ENCODE measurements at places on chromosomes 2 and 18.

GRCh38 chr2:68385220-68385906 is 20.3 kb downstream of the PLEK start:
- no peak for DNase-seq

DNA sequence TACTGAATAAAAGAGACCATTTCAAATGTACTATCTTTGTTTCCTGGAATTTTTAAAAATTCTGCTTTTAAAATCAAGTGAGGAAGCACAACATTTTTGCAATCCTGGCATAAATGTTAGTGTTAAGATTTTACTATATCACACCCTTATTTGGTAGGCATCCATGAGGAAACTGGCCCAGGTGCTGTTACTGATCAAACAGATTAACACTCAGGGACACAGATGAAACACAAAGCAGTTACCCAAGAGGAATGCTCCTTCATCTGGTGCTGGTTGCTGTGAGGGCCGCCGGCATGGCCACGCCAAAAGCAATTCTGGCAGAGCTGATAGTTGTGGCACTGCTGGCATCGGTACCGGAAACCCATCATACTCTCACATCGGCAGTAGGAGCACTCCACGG is 96.8 kb downstream of the DTNB start:
- DNase-seq, result no peak

- no peak for DNase-seq
Observed at GRCh38 chr2:160918906-160919503, 241.2 kb upstream of the TANK start.

DNA sequence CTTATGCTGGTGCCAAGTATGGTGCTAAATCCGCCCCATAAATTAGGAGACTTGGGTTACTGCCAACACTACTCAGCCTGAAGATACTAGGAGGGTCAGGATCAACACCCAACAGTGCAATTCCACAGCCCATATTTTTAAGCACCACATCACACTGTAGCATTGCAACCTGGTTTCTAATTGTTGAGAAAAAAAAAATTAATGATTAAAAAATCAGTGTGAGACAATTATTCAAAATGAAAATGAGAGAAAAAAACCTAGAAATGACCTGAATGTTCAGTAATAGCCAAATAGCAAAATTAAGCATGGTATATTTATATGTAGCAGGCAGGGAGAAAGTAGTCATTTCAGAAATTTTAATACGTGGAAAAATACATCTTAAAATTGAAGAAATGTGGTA is 29.2 kb upstream of the HNRNPLL start:
- no peak for DNase-seq

- DNase-seq, result no peak
Observed at GRCh38 chr18:35076135-35076924, 35.1 kb downstream of the MAPRE2 start.

DNA sequence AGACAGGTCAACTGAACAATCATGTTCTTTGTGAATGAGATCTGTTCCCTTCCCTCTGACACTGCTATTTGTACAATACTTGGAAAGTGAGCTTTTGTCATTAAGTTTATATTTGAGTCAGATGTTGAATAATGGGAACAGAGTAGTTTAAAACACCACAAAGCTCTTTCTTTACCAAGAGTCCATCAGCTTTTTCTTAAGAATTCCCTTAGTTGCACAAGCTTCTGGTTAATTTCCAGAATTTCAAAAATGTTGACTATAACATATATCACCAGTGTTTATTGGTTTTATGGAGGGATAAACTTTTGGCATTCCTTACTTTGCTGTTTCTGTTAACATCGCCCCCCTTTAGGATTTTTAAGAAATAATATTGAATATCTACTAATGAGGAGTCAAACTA is 403.7 kb downstream of the CCDC85A start:
- DNase-seq, result no peak

DNA sequence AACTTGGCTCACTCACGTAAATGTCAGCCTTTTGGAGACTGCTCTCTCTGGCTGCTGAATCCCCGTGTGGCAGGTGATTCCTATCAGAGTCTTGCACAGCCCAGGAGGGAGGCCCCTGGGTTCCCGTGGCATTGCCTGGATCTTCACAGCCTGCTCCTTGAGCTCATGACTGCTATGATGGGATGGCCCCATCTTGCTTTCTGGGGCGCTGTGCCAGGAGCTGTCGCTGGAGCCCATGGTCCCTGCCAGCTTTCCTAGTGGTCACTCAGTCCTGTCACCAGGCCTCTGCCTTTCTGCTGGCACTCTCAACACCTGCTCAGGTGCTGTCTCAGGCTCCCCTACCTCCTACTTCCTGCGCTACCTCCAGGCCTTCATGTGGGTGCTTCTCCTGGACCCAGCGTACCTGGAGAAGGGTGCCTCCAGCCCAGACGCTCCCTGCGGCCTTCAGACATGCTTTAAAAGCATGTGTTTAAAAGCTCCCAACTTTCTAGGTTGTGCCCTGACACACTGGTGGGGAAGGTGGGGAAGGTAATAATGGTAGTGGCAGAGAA is 110.1 kb downstream of the MCFD2 start:
- DNase-seq, result no peak

DNA sequence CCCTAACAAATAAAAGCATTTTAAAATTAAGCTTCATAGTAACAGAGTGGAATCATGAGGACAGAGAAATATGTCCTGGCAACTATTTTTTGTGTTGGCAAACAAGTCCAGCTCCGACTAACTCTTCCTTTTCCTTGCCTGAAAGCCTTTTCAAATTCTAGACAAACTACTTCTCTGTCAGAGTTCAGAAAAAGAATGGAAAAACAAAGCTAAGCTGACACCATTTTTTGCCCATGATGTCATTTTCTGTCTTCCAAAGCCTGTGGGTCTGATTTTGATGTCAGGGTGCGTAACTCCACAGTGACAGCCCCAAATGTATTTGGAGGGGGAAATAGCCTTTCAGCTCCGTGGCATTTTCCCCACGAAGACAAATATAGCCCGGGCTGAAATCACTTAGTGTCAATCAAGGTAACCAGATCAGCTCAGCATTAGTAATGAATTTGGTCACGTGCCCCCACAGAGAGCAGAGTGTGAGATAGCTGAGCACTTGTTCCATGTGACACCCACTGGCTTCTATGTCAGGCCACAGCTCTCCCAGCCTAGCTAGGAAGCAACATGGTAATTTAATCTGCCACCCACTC is 233.0 kb upstream of the SIX2 start:
- DNase-seq, result no peak

DNA sequence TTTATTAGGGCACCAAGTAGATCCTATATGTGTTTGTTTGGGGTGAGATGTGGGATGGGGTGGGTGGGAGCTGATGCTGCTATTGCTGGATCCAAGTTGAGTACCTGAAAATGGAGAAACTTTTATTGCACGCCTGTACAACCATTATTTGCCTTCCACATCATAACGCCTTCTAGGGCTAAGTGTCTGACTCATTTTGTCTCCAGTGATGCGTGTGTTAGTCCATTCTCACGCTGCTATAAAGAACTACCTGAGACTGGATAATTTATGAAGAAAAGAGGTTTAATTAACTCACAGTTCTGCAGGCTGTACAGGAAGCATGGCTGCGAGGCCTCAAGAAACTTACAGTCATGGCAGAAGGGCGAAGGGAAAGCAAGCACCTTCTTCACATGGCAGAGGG is 58.2 kb downstream of the KDM3A start:
- DNase-seq, result no peak

DNA sequence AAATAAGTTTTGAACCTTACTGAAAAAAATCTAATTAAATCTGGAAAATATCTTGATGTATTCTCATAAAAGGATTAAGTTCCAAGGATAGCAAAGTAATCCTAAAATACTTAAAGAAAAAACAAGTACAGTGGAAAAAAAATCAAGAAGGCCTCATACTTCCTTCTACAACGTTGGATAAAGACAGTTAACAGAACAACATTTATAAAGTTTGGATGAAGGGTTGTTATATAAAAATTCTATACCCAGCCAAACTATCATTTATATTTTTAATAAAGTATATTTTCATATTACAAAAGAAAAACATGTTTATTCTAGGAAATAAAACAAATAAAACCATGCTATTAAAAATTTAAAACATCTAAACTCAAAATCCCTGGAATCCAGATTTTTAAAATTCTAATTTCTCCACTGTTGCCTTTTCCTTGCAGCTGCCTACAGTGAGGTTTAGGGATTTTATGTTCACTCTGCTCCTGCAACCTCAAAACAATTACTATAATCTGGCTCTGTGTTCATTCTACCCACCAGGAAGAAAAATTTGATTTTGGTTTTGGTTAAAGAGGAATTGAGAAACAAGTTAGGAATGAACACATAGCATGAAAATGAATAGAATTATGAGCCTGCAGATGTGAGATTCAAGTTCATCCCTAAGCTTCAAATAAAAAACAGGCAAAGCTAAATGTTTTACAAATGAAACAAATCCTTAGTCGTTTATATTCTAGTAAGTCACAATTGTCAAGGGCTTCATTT is 142.8 kb downstream of the LPIN1 start:
- DNase-seq, result no peak

DNA sequence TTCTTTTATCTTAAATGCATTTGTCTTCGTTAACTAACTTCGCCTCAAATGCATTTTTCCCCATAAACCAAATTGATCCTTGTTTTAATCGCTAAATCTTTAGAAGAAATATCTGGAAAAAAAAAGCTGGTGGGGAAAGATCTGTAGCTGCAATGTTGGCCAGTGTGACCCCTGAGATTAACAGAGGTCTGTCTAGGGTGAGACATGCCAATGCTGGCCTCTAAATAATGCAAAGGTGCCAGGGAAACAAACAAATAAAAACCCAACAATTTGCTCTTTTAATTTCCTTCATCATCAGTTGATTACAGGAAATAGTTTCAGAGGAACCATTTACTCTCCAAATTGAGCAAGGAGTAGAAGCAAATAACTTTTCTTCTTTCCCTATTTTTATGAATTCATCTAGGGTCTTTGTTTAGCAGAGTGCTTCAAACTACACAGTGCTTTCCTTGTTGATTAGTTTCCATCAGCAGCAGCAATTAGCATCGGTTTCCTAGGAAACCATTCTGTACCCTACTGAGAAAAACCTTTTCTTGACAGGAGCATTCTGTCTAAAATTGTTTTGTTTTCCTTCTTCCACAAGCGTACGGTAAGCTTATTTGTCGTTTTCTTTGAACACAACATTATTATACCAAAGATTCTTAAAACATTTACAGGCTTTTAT is 100.5 kb upstream of the UNC80 start:
- DNase-seq, result no peak

GRCh38 chr2:96878796-96879544 is 9.1 kb upstream of the SEMA4C start:
- DNase-seq, result no peak

DNA sequence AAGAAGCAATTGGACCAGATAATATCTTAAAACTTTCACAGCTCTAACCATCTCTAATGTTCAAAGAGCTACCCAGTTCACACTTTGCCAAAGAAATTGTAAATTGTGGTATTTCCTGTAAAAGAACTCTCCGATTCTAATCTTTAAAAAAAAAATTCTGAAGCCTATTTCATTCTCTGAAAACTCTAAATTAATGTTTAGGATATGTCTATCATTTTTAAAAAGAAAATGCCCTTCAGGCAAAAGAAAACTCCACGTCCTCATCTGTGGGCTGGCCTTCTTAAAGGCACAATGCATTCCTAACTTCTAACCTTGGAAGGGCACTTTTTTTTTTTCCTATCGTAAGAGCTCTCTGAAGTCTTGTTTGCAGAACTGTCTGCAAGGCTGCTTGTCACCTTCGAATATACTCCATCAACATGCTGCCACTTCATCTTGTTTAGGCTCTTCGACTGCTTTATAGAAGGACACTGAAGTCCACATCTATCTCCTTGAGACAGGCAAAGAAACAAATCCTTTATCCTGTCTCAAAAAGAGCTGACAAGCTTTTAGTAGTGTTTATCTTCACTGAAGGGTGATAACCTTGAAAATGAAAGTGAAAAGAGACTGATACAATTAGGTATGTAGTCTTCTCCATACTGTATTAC is 124.3 kb upstream of the SLC39A10 start:
- DNase-seq, result no peak

DNA sequence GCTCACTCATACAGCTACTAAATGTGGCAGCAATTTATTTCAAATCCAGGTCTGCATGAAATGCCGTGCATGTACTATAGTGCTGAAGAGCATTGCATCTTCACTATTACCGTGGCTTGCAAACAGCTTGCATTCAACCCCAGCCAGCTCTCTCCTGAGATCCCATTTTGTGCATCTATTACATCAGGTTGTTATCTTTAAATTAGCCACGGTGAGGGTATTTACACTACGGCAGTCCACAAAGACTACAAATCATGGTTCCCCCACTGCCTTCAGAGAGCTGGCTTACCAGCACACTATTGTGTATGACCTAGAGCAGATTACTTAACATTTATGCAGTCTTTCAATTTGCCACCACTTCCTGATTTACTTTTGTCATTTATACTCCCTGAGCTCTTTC is 621.3 kb upstream of the LRATD1 start:
- no peak for DNase-seq

DNA sequence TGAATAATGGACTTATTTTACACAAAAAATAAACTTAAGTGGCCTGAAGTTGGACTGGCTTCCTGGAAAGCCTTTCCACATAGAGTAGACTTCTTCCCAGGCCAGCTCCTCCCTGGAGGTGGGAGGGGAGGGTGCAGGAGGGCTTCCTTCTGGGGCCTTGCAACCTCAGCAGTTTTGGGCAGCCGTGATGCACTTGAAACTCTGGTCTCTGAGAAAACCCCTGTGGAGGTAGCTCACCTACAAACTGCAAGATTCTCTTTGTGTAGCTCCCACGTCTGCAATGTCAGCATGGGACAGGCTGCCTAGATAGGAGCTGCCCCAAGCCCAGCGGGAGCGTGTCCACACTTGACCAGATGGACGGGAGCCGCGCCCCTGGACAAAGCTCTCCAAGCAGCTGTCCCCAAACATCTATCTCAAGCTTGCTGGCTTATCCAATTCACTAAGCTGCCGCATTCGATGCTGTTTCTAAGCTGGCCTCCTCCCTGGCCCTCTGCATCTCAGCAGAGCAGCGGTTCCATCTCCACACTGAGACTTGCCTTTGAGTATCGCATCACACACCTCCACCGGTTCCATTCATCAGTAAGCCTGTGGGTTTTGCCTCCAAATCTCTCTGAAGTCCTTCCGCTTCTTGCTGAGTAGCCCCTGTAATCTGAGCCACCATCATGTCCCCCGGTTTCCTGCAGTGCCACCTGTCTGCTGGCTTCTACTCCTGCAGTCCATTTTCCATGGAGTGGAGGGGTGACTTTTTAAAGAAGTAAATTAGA is 1.6 kb upstream of the LPIN1 start:
- no peak for DNase-seq

- no peak for DNase-seq
Observed at GRCh38 chr2:151544449-151544848, 134.7 kb downstream of the RIF1 start.

DNA sequence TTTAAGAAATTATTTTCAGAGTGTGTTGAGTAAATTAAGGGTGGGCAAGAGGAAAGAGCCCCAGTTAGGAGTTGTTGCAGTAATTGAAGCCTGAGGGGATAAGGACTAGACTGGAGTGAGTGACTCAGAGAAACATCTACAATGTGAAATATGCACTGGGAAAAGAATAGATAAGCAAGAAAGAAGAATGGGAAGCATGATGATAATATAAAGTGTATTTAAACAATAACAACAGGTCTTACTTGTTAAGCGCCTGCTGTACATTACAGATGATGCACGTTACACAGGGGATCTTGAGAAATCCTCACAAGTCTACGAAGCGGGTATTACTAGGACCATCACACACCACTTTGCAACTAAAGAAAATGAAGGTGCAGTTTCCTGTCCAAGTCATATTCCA is 73.6 kb upstream of the STK17B start:
- no peak for DNase-seq

All from effector memory CD4-positive, alpha-beta T cell (primary cell).